ENCODE measurements at places on chromosomes 3 and 15. TPM values are rescaled to one million over a fixed set of nuclear protein-coding genes. Genes with fewer than 3 reads are reported as not detected.

The CCK gene
- total RNA-seq = not detected

The CNTN6 gene
- total RNA-seq = not detected

The TIMP4 gene
- total RNA-seq = 5.5 TPM

DNA sequence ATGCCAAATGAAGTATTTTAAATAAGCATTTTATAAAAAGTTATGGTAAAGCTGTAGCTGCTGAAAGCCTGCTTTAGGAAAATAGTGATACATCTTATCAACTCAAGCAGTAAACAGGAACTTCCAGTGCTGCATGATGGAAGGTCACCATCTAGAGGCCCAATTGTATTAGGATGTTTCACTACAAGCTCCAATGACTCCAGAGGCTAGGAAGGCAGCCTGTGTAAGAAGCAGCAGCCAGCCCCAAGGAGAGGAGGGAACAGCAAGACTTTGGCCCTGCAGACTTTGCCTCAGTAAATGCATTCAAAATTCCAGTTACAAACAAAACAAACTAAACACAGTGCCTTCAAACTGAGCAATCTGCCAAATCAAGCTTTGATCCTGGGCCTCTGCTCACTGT is 32.1 kb downstream of the ILDR1 start:
- no peaks in the 10 kb centered on the region for H3K4me1 ChIP-seq
- H3K36me3 ChIP-seq = no peaks in the 10 kb centered on the region
- H3K27ac ChIP-seq = no peak overlapping the region
- DNase-seq = no peak
- H3K27me3 ChIP-seq = no peaks in the 10 kb centered on the region

DNA sequence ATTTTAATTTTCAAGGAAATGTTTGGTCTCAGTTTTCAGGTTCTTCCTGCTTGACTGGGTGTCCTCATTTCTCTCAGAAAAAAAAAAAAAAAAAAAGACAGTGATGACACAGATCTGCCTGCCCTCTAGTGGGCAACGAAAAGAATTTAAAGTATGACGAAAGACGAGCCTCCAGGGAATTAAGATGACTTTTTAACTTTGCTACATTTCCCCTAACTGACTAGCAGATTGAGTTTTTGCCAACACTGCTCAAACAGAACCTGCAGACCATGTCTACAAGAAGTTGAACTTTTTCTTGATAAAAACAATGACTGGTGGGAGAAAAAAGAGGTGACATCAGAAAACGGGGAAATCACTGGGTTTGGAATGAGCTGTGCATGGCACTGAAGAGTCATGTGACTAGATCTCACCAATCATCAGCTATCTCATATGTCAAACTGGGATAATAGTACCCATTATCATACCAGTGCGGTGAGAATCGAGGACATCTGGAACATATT is 40.8 kb downstream of the EOMES start:
- H3K4me3 ChIP-seq = no peak overlapping the region
- no peaks in the 10 kb centered on the region for H3K27me3 ChIP-seq
- no peaks in the 10 kb centered on the region for H3K4me1 ChIP-seq
- no peak overlapping the region for H3K27ac ChIP-seq
- no peak for DNase-seq
- no peaks in the 10 kb centered on the region for H3K36me3 ChIP-seq

DNA sequence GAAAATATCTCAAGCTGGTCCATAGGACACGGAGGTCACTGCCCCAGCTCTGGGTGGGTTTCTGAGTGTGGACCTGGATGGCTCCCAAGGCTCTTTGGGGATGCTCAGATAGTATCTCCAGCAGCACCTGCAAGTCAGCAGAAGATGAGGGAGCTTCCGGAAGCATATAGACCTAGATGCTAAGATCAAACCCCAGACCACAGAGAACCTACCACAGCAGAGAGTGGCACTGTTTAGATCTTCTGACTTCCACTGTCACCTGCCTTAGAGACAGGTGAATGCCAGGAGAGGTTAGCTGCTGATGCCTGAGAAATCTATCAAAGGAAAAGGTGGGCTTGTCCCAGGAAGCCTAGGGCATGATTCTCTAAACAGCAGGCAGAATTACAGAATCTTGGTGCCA is 105.7 kb upstream of the TRPM1 start:
- H3K36me3 ChIP-seq = no peaks in the 10 kb centered on the region
- H3K27ac ChIP-seq = no peak overlapping the region
- DNase-seq = no peak
- no peaks in the 10 kb centered on the region for H3K27me3 ChIP-seq
- no peaks in the 10 kb centered on the region for H3K4me1 ChIP-seq
- no peak overlapping the region for H3K4me3 ChIP-seq

DNA sequence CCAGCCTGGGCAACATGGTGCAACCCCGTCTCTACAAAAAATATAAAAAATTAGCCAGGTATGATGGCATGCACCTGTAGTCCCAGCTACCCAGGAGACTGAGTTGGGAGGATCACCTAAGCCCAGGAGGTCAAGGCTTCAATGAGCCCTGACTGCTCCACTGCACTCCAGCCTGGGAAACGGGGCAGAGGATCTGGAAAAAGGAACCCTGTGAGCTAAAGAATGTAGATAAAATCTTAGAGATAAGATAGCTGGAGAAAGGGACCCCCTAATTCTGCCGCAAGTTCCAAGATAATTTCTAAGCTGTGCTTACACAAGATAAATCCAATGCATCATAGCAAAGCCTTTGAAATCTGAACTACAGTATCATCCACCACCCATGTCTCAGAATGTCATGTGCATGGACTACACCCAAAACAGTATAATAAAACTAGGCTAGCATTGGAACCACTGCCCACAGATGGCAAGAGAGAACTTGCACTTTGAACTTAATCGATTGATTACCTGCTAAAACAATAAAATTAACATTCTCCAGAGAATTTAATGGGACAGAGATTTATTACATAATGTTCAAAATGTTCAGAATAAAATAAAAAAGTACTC is 99.9 kb downstream of the TRIM42 start:
- no peaks in the 10 kb centered on the region for H3K36me3 ChIP-seq
- no peaks in the 10 kb centered on the region for H3K27me3 ChIP-seq
- no peak overlapping the region for H3K27ac ChIP-seq
- H3K4me1 ChIP-seq = no peaks in the 10 kb centered on the region
- H3K4me3 ChIP-seq = no peak overlapping the region

DNA sequence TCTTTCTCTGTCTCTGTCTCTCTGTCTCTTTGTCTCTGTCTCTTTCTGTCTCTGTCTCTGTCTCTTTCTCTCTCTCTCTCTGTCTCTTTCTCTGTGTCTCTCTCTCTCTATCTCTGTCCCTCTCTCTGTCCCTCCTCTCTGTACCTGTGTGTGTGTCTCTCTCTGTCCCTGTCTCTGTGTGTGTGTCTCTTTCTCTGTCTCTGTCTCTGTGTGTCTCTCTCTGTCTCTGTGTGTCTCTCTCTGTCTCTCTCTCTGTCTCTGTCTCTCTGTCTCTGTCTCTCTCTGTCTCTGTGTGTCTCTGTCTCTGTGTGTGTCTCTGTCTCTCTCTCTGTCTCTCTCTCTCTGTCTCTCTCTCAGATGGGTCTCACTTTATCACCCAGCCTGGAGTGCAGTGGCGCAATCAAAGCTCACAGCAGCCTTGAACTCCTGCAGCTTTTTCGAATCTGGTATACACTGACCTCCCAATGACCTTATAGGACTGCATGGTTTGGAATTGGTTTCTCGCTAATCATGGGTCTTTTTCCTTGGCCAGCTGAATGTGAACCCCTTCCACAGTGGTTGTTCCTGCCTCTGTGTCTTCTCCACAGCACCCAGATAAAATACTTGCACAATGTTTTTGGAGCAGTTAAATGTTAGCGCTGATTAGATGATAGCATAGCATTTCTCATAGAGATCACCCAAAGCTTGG is 102.6 kb upstream of the KLHL25 start:
- no peaks in the 10 kb centered on the region for H3K27me3 ChIP-seq
- no peaks in the 10 kb centered on the region for H3K36me3 ChIP-seq
- H3K27ac ChIP-seq = no peak overlapping the region
- no peak for DNase-seq

DNA sequence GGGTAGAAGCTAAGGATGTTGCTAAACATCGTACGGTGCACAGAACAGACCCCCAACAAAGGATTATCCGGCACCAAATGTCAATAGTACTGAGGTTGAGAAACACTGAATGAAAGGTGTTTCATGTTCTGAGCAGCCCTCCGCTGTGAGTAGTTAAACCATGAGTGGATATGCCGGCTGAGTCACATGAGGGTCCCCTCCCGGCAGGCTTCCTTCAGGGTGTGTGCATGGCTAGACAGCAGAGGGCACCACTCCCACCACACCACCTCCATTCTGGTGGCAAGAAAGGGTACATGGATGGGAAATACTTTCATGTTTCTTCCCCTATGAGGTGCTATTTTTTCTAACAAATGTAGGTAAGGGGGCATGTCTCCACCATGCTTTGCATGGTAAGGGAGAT is 128.3 kb upstream of the SEMA6D start:
- no peak overlapping the region for H3K27ac ChIP-seq
- no peak for DNase-seq
- H3K36me3 ChIP-seq = no peaks in the 10 kb centered on the region
- H3K4me3 ChIP-seq = no peak overlapping the region

GRCh38 chr3:95615592-95616310 is 1198.6 kb upstream of the EPHA6 start:
- H3K4me3 ChIP-seq = no peak overlapping the region
- no peak overlapping the region for H3K27ac ChIP-seq
- no peaks in the 10 kb centered on the region for H3K4me1 ChIP-seq
- no peaks in the 10 kb centered on the region for H3K36me3 ChIP-seq

DNA sequence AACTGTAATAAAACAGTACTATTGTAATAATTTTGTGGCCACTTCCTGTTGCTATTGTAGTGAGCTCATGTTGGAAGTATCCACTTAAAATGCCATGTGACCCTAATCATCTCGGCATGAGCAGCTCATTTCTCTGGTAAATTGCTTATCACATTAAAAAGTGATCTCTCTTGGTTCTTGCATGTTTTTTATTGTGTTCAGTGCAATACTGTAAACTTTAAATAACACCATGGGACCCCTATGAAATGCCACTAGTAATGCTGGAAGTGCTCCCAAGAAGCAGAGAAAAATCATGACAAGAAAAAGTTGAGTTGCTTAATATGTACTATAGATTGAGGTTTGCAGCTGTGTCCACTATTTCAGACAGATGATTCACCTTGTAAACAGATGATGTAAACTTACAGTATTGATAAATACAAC is 45.6 kb downstream of the NMD3 start:
- no peak overlapping the region for H3K27ac ChIP-seq
- no peak overlapping the region for H3K4me3 ChIP-seq
- no peaks in the 10 kb centered on the region for H3K36me3 ChIP-seq
- DNase-seq = no peak
- H3K4me1 ChIP-seq = peaks cover 4% of the 10 kb centered on the region

GRCh38 chr3:173078525-173078924 is 62.5 kb downstream of the SPATA16 start:
- H3K4me1 ChIP-seq = no peaks in the 10 kb centered on the region
- H3K36me3 ChIP-seq = no peaks in the 10 kb centered on the region
- H3K27me3 ChIP-seq = no peaks in the 10 kb centered on the region
